Natural killer cell treated with Interleukin-12 subunit alpha and Interleukin-12 subunit beta and Interleukin-15 and Interleukin-18, amount 100 ng/mL, for 72 hours (primary cell): ENCODE measurements at places on chromosomes 7 and 10. TPM values are rescaled to one million over a fixed set of nuclear protein-coding genes. Genes with fewer than 3 reads are reported as not detected.

Gene CCL26
- not detected for total RNA-seq

DNA sequence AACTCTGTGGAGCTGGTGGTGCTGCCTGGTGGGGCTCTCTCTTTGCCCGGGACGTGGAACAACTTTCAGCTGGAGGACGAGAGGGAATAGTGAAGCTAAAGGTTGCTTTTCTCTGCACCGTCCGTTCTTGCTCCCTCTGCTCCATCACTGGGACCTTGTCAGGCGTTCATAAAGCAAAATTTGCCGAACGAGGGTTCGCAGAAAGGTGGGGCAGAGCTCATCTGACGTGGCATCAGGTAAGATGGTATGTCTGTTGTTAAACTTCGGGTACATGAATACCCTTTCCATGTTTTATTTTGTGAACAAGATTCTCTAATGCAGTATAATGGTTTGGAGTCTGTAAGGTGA lies 416 bp downstream of the BBS9 start:
- DNase-seq: no peak

- no peak for DNase-seq
Observed at GRCh38 chr10:69457771-69458237, 6.5 kb downstream of the TSPAN15 start.

Gene AKR1C8
- 1.3 TPM for total RNA-seq

DNA sequence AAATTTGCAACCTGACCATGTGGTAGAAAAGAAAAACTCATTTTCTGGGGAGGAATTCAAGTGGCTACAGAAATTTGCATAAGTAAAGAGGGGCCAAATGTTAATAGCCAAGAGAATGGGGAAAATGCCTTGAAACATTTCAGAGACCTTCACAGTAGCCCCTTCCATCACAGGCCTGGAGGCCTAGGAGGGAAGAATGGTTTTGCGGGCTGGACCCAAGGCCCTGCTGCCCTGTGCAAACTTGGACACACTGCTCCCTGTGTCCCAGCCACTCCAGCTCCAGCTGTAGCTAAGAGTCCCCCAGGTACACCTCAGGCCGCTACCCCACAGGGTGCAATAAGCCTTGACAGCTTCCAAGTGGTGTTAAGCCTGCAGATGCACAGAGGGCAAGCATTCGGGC lies 16.4 kb upstream of the DNAH11 start:
- no peak for DNase-seq

GRCh38 chr10:8349610-8350249 lies 295.2 kb downstream of the GATA3 start:
- no peak for DNase-seq

GRCh38 chr10:61286686-61287085 lies 166.5 kb downstream of the TMEM26 start:
- no peak for DNase-seq

GRCh38 chr10:131354380-131354779 lies 42.9 kb upstream of the TCERG1L start:
- DNase-seq: no peak

DNA sequence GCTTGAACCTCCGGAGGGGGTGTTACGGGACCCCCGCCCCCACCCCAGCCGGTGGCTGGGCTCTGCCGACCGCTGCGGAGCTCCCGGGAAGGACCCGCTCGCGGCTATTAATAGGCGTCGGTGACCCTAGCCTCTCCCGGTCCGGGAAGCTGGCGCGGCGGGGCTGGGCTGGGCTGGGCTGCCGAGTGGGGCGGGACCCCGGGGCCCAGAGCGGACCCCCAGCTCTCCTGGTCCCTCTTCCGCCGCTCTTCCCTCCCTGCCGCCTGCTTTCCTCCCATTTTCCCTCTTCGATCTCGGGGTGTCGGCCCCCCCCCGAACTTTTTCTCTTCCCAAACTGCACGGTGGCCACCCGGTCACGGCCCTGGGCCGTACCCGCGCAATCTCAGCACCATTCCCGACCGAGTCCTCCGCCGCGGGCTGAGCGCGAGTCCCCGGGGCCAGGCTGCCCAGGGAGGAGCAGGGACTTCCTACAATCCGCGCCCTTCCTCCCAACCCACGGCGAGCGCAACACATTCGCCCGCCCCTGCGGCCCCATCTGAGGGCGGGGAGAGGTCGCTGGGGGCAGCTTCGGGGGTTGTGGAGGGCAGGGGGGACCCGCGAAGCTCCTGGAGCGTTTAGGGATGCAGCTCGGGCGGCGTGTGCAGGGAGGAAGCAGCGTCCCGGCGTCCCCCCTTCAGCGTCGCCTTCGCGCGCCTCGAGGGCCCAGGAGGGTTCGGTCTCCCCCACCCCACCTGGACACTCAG lies 3.1 kb upstream of the ELFN1 start:
- no peak for DNase-seq

Gene ACTL6B
- not detected for total RNA-seq

DNA sequence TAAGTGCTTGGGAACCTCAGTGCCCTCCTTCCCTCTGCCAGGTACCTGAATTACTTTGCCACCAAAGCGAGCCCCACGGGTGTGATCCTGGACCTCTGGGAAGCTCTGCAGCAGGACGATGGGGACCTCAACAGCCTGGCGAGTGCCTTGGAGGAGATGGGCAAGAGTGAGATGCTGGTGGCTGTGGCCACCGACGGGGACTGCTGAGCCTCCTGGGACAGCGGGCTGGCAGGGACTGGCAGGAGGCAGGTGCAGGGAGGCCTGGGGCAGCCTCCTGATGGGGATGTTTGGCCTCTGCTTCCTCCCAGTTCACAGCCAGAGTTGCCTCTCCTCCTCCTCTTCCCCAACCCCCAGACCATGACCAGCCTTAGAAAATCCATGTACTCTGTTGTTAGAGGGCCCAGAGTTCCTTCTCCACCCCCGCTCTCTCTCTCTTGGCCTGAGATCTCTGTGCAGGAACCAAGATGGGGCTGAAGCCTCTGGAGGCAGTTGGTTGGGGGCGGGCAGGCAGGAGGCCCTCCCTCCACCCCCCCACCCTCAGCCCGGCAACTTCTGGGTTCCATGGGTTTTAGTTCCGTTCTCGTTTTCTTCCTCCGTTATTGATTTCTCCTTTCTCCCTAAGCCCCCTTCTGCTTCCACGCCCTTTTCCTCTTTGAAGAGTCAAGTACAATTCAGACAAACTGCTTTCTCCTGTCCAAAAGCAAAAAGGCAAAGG lies 19.8 kb upstream of the SLC29A3 start:
- no peak for DNase-seq

Gene AKR1C4
- not detected for total RNA-seq

GRCh38 chr10:43610636-43611035 lies 4.4 kb downstream of the ZNF485 start:
- no peak for DNase-seq

Gene CFAP70
- total RNA-seq: 0.50 TPM

Gene FEZF1
- total RNA-seq: not detected

- DNase-seq: no peak
Observed at GRCh38 chr7:19020711-19021110, 96.7 kb downstream of the TWIST1 start.

GRCh38 chr10:58701405-58702135 lies 188.9 kb downstream of the BICC1 start:
- no peak for DNase-seq

Gene CPN1
- not detected for total RNA-seq

GRCh38 chr10:88562152-88562551 lies 21.0 kb downstream of the RNLS start:
- DNase-seq: no peak

DNA sequence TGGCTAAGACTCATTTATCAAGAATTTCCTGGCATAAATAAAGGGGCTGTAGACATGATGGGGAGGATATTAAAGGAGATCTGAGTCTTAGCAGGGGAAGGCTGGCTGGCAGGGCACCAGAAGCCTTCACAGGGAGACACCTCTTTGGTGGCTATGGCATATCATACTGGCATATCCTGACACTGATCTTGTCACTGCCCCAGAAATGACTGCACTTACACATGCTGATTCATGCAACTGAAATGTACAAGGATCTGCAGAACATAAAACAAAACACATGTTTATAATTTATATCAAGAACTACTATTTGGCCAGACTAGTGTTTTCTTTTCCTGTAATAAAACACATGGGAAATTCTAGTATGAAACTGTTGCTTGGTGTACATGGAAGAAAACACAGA lies 5.5 kb upstream of the LIPN start:
- no peak for DNase-seq

Gene DMBT1
- not detected for total RNA-seq

DNA sequence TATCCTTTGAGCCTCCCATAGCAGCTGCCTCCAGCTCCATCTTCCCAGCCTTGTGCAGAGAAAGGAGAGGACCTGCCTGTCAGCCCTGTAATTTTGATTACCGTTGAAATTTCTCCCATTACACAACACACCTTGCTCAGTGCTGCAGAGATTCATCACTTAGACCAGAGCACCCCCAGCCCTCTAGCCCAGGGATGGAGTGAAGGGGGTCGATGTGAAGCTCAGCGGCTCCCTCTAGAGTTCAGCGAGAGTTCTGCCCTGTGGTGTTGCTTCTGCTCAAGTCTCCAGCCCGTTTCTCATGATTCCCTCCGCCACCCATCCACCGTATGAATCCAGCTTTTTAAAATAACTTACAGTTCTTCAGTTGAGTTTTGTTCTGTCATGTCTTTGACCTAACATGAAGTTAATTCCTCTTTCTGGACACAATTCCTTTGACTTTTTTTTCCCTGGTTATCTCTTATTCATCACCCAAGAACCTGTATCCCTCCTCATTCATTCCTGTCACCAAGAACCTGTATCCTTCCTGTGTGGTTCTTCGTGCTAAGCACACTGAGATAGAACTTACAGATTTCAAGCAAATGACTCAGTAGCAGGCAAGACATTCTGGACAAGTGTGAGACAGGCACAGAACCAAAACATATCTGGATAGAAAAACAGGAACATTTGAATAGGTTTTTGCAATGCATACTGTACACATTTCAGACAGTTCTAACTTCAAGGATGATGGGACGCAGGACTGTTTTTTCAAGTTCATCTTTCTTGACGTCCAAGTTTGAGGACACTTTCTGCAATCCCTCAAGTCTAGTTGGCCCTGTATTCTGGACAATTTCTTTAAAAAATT lies 35.0 kb upstream of the ZNF32 start:
- no peak for DNase-seq

Gene PRPS1L1
- not detected for total RNA-seq

- DNase-seq: no peak
Observed at GRCh38 chr7:44226396-44226753, 25.6 kb downstream of the YKT6 start.
